ENCODE measurements at places on chromosomes 6 and 20.

DNA sequence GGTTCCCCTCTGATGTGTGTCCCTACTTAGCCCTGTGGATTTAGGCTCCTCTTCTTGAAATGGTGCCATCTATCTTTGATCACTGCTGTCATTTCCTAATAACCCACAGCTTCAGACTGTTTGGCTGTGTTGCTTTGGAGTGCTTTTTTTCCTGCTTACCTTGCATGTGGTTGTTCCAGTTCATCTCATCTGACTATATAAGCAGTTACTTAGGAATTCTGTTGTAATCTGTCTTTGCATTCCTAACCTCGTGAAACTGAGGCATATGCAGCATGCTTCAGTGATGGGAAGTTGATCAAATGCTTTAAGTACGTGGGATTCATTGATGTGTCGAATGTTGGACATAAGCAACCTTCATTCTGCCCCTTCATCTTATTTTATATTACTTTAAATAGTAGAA, 115.8 kb upstream of the FLRT3 start:
- no peak for DNase-seq

DNA sequence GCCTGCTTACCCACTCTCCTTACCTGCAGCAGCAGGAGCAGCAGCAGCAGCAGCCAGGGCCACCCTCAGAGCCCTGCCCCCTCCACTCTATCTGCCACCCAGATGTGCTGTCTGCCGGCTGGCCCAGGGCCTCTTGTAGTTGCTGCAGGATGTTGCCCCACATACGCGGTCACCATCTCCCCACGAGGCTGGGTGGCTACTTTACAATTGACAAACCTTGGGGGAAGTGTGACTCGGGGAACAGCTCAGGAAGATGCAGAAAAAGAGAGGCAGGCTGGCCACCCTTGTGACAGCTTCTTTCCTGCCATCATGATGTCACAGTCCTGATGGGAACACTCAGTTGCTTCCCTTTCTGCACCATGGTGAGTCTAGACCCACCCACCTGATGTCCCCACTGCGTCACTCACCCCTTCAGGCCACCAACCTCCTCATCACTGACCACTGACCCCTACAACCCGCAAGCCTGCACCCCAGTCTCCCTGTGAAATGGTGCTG, 14.5 kb downstream of the TREM1 start:
- DNase-seq: no peak

DNA sequence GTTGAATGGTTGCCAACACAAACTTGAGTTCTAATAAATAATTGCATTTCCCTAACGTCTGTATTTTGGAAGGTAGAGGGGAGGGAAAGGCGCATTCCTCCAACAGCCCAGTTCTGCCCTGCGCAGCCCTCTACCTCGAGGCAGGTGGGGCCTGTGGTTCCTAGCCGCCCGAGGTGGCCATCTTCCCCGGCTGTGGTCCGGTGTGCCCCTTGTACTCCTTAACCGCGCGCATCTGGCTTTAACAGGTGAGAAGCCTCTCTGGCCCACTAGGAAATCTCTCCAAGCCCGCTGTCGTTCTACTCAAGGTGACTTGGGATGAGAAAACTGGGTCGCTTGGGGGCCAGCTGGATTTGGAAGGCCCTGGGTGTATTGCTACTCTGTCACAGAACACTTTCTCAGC, 1.7 kb downstream of the KHDC3L start:
- DNase-seq: no peak

DNA sequence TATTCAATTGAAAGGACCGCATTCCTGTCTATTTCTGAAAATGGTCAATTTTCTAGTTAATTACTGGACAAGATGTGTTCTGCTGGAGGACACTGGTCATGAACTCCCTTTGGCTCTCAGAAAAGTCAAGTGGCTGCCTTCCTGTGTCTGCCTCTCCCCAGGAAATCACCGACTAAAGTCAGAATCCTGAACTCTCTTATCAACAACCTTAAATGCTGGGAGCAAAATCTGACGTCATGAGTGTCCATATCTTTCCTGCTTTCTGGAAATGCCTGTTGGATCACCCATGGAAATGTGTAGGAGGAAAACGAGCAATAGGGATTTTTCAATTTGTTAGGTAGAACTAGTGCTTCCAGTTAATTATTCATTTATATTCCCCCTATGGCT, 53.5 kb upstream of the PLCB1 start:
- DNase-seq: no peak

DNA sequence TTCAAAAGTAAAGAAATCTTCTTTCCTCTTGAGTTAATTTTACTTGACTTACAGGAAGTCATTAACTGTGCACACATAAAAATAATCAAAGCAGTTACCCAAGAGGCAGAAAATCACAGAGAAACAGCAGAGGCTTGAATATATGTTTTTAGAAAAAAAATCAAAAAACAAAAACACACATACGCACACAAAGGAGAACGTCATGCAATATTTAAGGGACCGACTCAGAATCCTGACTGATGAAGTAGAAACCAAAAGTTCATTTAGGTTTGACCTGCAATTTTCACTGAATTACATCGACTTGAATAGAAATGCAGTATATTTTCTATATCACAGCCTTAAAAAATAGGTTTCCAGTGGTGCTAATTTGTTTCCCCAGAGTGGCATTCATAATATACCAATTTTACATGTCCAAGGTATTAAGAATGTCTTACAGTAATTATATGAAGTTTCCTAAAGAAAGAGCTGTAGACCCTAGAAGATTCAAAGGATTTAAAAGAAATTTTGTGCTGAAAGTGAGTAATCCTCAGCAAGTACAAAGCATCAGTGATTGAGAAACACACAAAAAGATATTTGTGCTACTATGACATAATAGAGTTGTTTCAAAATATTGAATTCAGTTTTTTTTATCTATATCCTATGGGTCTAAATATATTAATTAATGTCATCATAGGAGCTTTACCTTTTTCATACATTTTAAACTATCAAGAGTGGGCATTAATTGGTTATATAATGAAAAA, 358.5 kb upstream of the RUNX2 start:
- no peak for DNase-seq

DNA sequence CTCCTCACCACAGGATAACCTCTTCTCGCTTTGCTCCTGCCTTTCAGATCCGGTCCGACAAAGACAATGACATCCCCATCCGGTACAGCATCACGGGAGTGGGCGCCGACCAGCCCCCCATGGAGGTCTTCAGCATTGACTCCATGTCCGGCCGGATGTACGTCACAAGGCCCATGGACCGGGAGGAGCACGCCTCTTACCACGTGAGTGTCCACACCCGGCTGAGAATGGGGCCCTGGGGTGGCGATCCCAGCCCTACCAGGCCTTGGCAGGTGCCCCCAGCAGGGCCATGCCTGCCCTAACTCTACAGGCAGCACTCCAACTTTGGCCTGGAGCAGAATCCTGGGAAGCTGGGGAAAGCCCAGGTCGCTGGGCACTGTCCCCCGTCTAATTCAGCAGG, 221.1 kb downstream of the TAF4 start:
- no peak for DNase-seq

GRCh38 chr6:166532302-166532701, 54.2 kb downstream of the RAMACL start:
- no peak for DNase-seq

GRCh38 chr6:134467620-134468019, 149.7 kb upstream of the SGK1 start:
- no peak for DNase-seq

DNA sequence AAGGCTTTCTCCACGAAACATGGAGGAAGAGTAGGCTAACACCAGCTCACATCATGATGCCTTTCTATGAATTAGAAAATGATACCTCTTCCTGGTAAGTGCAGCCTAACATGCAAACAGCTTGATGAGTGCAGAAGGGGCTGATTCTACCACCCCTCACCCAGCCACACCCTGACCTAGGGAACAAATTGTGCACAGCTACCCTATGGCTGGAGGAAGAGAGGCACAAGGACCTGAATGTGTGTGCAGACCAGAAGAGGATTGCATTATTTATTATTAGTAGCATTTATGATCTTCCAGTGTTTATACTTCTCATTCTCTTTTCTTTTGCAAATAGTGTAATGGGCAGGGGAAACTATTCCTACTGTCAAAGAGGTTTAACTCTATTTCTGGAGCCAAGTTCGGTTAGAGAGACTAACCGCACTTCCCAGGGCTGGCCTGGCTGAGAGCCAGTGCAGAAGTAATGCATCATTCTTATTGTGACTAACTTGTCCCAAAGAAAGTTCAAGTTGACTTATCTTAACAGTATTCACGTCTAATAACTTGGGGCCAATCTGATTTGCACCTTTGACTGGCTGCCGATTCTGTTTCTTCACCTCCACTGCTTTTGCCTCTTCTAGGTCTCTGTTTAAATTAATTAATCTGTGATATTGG, 237.5 kb downstream of the CD83 start:
- DNase-seq: peak; percentile 50

GRCh38 chr20:32752458-32753250, 9.4 kb upstream of the COMMD7 start:
- no peak for DNase-seq

GRCh38 chr6:38846844-38847243, 131.7 kb downstream of the DNAH8 start:
- DNase-seq: no peak

DNA sequence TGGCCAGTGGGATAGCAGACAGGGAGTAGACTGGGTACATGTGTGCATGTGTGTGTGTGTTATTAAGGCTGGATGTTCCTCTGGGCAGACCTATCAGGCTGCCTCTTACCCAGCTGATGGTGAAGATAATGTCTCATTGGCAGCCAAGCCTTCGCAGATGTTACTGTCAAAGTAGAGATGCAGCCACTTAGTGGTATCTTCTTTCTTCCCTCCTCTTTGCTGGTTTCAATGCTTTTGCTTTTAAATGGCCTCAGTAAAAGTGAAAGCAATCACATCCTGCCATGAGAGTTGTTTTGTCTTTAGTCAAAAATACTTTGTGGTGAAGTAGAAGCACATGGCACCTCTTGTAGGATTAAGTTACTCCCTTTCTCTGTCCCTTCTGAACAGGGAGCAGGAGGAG, 57.5 kb downstream of the SNRNP48 start:
- no peak for DNase-seq

GRCh38 chr20:64261138-64261537, 5.6 kb downstream of the PCMTD2 start:
- no peak for DNase-seq

- no peak for DNase-seq
Observed at GRCh38 chr6:112680091-112680490, 333.0 kb downstream of the RFPL4B start.

DNA sequence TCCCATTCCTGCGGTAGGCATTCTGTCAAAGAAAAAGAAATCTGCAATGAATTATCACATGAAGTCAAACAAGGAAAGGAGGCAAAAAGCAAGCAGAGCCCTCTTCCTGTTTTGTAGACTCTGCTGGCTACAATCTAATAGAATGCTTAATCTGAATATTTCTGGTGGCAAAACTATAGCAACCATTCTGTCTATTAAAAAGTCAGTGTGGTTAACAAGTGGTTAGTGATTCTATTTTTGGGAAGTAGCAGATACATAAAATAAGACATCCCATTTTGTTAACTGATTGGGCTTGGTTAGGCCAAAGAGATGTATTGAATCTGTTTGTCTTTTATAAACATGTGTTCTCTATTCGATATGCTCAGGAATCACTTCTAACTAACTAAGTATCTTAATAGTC, 442.3 kb downstream of the CDC5L start:
- DNase-seq: no peak

DNA sequence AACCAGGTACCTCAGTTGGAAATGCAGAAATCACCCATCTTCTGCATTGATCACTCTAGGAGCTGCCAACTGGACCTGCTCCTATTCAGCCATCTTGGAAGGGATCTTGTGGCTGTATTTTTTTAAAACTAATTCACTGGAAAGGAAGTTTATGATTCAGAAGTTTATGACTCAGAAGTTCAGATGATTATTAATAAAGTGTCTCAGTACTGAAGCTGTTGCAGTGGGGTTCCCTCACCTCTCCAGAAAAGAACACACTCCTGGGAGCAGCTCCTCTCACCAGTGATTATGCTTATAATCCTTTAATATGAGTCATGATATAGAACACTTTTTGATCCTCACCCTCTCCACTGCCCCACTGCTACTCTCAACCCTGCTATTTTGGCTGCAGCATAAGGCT, 291.2 kb upstream of the HS3ST5 start:
- DNase-seq: no peak

GRCh38 chr6:42443312-42444060, 8.2 kb downstream of the TRERF1 start:
- DNase-seq: no peak
